Stimulated activated CD4-positive, alpha-beta T cell treated with anti-CD3 and anti-CD28 coated beads, TNF-alpha, amount 100 ng/mL, for 24 hours (primary cell): ENCODE measurements at places on chromosomes 4 and X.

DNA sequence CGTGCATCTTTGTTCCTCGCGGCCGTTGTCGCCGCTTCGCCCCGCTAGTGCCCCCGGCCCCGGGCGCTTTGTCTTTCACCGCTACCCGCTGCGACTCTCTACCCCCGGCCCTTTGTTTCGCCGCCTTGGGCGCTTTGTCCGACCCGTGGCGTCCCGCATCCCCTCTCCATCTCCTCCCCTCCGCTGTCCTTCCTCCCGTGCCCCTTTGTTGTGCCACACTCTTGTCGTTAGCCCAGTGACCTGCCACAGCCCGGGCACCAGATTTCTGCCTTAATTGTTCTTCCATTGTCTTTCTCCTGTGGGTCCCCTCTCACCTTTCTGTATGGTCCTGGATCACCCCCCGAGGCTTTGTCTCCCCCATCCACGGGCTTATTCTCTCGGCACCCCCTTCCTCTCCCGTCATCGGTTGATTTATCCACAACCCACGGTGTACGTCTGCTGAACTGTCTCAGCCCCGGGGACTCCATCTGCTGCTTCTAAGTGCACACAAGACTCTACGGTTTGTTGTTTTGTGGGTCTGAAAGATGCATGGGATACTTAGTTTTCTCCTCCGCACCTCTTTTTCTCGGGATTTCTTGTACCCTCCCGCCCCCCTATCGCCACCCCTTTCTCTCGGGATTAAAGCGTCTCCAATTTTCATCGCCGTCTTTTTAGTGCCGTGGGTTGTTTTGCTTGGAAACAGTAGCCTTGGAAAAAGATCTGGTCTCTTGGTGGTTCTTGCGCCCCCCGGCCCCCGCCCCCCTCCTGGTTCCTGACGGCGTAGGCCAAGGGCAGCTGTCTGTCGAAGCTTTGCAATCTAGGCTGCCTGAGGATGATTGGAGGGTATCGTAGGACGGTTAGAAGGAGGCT is 783 bp downstream of the RBPJ start:
- DNase-seq, result peak; percentile 24

DNA sequence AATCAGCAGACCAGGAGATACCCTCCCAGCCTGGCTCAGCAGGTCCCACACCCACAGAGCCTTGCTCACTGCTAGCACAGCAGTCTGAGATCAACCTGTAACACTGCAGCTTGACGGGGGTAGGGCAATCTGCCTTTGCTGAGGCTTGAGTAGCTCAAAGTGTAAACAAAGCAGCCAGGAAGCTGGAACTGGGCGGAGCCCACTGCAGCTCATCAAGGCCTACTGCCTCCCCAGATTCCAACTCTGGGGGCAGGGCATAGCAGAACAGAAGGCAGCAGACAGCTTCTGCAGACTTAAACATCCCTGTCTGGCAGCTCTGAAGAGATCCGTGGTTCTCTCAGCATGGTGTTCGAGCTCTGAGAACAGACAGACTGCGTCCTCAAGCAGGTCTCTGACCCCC is 15.1 kb upstream of the GABRA2 start:
- DNase-seq, result no peak

- DNase-seq, result no peak
Measured at GRCh38 chrX:118621081-118621759, 106.2 kb upstream of the IL13RA1 start.

GRCh38 chrX:48752498-48752897 is 9.0 kb upstream of the GLOD5 start:
- DNase-seq, result no peak

DNA sequence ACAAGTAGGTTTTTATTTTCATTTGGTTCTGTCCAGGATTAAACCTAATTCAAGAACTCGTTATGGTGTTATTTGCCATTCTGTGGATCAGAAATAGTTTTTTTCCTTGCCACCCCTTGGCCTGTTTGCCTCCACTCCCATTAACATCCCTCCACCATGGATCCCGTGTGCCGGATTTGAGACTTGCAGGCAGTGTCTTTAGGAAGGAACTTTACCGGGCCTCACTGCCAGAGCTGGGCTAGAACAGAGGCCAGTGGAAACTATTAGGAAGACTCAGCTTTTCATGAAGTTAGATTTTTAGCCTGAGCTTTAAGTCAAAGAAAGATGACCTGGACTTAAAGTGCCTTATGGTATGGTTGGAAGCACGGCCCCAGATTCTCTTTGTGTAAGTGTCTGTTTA is 2.4 kb downstream of the KLHL2 start:
- DNase-seq, result no peak

DNA sequence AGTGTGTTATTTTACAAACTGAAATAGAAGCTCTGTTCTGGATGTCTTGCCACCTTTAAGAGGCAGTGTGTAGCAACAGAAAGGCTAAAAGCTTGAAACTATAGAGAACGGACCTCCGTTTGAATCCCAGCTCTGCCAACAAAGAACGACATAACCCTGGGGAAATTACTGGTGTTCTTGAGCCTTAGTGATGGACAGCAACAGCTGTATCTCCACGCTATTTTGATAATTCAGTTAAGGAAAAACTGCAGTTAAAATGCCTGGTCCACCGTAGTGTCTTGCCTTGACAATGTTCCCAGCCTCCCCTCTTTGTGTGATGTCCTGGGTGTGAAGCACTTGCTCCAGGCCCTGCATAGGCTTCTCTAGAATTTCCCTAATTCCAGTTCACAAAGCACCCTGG is 256.8 kb upstream of the HS3ST1 start:
- no peak for DNase-seq

DNA sequence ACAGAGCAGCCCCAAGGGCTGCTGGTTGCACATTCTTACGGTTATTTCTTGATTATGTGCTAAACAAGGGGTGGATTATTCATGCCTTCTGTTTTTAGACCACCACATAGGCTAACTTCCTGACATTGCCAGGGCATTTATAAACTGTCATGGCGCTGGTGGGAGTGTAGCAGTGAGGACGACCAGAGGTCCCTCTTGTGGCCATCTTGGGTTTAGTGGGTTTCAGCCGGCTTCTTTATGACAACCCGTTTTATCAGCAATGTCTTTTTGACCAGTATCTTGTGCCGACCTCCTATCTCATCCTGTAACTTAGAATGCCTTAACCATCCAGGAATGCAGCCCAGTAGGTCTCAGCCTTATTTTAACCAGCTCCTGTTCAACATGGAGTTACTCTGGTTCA is 212.4 kb upstream of the GRID2 start:
- DNase-seq, result no peak

- no peak for DNase-seq
Measured at GRCh38 chrX:14013054-14013453, 16.6 kb downstream of the GEMIN8 start.

GRCh38 chrX:101785142-101785541 is 125.5 kb upstream of the ARMCX2 start:
- DNase-seq, result no peak

DNA sequence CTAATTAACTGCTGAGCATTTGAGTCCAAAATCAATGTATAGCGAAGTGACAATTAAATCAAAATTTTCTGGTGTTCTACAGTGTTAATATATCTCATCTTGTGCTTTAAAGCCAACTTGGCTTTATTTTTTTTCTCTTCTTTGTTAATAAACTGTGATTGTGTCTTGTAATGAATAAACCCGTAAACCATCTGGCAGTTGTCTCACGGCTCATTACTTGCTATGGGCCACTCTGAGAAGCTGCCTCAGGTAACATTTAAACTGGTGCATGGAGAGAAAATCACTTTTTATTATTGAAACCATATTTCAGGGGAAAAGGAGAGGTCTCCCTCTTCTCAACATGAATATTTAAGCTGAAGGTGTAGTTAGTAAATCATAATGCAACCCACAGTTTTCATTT is 694.0 kb downstream of the KCTD8 start:
- no peak for DNase-seq

GRCh38 chrX:147890756-147891155 is 21.0 kb upstream of the FMR1 start:
- DNase-seq, result no peak

DNA sequence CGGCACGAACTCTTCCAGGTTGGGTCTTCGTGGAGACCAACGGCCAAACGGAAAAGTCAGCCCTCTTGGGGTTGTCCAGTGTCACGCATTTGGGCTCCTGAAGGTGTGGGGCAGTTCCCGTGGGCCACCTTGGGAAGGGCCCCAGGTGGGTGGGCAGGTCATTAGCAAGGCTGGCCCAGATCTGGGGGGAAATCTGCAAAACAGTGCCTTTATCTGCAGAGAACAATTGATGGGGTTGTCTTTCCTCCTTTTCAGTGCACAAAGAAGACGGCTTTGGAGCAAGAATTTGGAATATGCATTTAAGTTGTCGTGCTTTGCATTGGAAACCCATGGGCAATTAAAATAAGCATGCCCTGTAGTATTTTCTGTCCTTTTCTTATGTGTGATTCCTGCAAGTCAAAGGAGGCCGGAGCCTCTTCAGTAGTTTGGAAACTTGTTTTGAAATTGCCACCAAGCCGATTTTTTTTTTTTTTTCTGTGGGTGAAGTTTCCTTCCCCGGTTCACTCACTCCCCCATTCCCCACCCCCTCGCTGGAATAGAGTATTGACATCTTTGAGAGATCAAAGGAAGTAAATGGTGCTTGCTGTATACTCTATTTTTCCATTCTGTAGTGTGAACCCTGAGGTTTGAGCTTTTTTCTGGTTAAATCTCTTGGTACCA is 9.8 kb downstream of the ZIC3 start:
- DNase-seq, result no peak

DNA sequence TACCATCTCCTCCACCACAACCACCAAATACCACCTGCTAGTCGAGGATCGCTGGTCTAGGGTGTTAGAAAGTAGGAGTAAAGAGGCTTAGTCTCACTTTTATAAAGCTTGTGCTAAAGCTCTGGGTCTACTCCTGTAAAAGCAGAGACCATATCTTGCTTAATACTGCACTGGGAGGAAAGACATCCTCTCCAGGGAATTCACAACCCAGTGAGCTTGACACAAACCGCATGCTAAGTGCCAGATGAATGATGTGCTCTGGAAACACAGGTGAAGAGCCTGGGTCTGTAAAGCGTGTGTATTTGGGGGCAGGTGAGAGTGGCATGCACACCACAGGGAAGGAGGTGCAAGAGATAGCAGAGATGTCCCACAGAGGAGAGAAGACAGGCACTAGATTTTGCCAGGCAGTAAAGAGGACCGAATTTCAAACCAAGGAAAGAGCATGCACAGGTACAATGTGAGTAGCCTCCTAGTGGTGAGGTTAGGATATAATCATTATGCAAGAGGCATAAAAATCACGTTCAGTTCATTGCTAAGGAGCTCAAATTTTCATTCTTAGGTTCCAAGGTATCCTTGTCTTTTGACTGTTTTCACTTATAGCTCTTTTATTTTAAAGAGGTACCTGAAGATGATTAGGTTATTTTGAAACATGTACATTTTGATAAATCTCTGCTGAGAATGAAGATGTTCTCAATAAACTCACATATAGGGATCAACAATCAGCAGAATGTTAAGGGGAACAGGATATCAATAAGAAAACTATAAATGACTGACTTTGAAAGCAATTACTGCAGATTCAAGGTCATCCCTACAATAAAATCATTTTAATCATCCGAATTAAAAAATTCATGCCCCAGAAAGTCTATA is 20.7 kb downstream of the TAPT1 start:
- no peak for DNase-seq

DNA sequence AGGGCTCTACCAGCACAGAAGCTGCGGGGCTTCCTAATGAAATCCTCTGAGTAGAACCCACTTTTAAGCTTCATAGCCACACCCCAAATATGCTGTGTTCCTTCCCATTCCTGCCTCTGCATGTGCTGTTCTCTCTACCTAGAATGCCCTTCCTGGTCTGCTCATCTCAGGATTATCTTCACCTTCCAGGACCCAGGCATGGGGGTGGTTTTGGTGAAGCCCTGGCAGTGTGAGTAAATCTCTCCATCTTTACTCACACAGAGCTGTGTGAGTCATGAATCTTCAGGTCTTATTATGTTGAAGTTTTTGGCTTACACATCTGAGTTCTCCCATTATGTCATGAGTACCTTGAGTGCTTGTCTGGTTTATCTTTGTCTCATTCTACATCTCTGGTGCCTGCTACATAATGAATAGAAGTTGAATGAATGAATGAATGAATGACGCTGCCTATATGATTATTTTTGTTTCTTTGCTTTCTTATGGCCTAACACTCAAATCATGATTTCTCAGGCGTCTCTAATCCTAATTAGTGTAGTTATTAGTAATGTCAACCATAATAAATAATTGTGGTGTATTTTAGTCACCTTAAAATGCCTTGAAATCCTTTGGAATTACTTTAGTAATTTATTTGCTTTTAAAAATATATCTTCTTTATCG is 41.9 kb downstream of the HADH start:
- DNase-seq, result peak; percentile 42

DNA sequence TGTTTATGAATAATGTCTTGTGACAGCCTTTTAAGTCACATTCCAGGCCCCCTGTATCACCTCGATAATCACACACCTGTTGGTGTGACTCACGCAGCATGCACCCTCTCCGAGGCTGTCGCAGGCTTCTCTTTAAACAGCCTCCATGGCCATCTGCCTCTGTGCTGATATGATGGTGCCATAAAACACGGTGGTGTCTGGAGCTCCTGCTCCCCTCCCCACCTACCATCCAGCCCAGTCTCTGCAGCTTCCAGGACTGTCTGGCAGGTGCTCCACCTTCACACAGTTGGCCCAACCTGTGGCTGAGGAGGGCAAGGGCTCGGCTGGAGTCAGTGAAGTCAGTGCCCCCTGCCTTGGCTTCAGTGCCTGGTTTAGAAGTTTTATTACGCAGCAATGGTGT is 173.8 kb upstream of the RPL34 start:
- DNase-seq, result no peak
